ENCODE measurements at places on chromosomes 1 and 21.
A peak's percentile ranks its signal among the peaks of the same experiment; 100 is the strongest.

- peak; percentile 5 for DNase-seq
Observed at GRCh38 chr1:152459596-152460528, 45.8 kb upstream of the CRNN start.

DNA sequence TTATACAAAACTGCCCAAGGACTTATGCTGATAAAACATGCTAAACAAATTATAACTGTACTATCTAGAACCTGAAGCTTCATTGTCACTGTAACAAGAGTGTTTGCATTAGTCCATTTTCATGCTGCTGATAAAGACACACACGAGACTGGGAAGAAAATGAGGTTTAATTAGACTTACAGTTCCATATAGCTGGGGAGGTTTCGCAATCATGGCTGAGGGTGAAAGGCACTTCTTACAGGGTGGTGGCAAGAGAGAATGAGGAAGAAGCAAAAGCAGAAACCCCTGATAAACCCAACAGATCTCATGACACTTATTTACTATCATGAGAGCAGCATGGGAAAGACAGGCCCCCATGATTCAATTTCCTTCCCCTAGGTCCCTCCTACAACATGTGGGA lies 100.4 kb downstream of the SPATA6 start:
- DNase-seq = no peak

- DNase-seq = no peak
Observed at GRCh38 chr1:61332196-61332753, 249.9 kb downstream of the NFIA start.

DNA sequence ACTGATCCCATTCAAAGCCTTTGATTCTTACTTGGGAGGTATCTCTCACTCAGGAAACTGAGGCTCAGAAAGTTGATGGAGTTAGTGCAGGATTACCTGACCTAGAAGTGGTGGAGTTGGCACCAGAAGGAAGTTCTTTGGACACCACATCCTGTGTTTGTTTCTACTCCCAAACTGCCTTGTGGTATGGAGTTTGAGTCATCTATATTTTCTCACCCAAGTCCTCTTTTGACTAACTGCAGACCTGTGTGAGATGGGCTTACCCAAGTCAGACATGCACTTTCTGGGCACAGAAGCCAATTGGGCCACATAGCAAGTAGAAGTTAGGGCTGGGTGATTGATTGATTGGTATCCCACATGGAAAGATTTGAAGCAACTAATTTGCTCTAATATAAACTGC lies 36.1 kb downstream of the FGGY start:
- no peak for DNase-seq

DNA sequence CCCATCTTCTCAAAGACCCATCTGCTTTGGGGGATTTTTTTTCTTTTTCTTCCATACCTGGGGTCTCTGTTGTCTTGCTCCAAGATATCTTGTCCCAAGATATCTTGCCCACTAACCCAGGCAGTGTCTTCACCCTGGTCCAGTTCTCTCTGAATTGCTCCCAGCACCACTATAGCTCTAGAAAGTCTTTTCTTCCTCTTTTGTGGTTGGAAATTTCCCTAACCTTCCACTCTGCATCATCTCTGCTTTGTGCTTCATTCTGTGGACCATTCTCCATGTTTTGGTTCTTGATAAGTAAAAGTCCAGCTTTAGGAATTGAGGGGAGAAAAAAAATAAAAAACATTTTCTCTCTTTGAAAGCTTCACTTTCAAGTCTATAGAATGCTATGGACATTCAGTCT lies 20.9 kb downstream of the STYXL2 start:
- DNase-seq = no peak

GRCh38 chr21:45224189-45224938 lies 63.3 kb downstream of the POFUT2 start:
- no peak for DNase-seq

GRCh38 chr1:100794748-100795645 lies 75.5 kb downstream of the VCAM1 start:
- DNase-seq = no peak

DNA sequence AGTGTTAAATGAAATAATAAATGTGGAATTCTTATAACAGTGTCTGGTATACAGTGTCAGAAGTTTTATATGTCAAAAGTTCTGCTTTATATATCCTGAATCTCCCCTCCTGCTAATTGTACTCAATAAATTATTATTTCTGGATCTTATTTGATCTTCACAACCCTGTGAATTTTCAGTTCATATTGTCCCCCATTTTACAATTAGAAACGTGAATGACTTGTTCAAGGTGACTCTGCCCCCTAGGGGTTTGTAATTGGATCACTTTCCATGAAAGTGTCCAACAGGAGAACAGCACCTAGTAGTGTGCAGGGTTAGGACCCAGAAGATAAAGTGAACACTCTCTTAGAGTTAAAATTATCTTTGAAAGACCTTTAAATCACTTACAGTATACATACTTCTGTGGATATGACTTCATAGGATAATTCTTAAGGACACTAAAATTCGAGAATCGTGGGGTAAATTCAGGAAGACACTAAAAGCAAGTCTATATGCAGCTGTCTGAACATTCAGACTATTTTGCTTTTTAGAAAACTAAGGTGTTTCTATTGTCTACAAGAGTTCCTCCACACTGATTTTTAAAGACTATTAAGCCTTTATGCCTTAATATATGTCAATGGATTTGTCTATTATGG lies 4.5 kb upstream of the DDR2 start:
- DNase-seq = peak; percentile 28

DNA sequence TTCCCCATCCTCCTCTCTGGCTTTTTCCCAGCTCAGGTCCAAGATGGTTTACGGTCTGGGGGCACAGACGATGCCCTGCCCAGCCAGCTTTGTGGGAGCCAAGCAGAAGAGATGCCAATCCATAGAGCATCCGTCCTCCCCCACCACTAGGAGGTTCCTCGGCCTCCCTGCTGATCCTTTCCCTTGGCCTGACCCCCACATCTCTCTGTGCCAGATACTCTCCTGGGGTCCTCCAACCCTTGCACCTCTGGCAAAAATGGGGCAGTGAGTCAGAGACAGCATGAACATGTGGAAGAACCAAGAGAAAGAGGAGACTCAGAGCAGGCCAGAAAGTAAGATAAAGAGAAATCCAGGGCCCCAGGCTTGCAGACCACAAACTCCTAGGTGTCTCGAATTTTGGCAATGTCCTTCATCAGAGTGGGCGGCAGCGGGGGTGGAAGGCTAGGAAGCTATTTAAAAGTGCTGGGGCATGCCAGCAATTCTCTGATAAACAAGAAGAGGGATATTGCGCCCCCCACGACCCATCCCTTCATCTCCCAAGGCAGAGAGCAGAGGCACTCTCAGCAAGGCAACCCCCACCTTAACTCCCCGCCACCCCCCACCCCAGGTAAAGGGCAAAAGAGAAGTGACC lies 11.4 kb downstream of the BLACAT1 start:
- DNase-seq = no peak

GRCh38 chr1:61708953-61709907 lies 15.7 kb downstream of the TM2D1 start:
- DNase-seq = no peak

DNA sequence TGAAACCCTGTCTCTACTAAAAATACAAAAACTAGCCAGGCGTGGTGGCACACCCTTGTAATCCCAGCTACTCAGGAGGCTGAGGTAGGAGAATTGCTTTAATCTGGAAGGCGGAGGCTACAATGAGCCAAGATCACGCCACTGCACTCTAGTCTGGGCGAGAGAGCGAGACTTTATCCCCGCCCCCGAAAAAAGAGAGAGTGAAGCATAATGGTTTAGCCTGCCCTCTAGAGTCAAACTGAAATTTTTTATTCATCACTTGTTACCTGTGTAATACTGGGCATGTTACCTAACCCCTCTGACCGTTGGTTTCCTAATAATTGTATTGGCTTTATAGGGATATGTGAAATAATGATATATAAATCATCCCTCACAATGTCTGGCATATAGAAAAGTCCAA lies 18.8 kb downstream of the GPR52 start:
- no peak for DNase-seq

DNA sequence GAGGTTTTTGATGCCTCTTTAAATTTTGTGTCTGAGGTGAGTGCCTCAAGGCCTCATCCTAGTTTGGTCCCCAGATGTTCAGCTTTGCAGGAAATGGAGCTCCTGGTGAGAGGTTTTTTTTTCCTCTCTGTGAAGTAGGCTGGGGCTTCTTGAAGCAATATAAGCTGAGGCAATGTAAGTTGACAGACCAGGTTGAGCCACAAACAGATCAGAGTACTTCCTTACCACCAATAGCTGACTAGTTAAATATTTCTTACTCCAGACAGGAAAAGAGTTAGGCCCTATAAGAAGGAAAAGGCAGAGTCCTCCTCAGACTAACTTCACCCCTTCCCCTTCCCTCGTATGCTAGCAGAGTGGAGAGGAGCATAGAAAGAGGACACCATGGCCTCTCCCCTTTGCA lies 341.0 kb downstream of the LMO4 start:
- DNase-seq = no peak

- DNase-seq = no peak
Observed at GRCh38 chr1:110627764-110628163, 21.6 kb upstream of the KCNA2 start.

DNA sequence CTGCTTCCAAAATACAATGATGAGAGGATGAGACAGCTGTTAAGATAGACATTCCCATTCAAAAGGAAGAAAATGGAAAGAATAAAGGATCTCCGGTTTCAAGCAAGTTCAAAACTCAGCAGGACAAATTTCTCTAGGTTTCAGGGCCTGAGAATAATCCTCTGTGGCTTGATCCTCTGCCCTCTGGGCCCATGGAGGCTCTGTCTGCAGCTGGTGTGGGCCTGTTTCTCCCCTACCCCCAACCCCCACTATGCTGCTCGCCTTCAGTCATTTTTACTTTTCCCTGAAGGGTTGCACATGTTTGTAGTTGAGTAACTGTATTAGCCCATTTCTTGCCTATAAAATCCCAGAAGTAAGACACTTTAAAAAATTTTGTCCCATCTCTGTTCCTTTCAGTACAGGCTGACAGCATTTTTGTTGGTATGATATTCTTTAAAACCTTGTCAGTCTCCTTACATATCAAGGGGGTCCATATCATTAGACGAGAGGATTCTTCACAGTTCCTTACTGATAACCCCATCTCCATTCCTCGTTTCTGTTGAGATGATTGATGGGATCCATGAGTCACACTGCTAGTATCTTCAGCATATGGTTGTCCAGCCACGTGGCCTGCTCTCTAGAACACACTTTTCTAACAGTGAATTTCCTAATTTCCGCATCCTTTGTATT lies 10.5 kb downstream of the ZMYM4 start:
- no peak for DNase-seq

DNA sequence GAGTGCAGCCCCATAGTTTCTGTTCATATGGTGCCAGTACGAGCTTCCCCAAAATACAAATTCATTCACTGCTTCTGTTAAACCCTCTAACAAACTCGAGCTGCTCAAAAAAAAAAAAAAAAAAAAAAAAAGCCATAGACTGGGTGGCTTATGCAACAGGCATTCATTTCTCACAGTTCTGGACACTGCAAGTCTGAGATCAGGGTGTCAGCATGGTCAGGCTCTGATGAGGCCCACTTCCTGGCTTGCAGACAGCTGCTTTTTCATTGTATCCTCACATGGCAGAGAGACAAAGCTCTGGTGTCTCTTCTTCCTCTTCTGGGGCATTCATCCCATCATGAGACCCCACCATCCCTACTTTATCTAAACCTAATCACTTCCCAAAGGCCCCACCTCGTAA lies 121.6 kb downstream of the PTBP2 start:
- DNase-seq = no peak

DNA sequence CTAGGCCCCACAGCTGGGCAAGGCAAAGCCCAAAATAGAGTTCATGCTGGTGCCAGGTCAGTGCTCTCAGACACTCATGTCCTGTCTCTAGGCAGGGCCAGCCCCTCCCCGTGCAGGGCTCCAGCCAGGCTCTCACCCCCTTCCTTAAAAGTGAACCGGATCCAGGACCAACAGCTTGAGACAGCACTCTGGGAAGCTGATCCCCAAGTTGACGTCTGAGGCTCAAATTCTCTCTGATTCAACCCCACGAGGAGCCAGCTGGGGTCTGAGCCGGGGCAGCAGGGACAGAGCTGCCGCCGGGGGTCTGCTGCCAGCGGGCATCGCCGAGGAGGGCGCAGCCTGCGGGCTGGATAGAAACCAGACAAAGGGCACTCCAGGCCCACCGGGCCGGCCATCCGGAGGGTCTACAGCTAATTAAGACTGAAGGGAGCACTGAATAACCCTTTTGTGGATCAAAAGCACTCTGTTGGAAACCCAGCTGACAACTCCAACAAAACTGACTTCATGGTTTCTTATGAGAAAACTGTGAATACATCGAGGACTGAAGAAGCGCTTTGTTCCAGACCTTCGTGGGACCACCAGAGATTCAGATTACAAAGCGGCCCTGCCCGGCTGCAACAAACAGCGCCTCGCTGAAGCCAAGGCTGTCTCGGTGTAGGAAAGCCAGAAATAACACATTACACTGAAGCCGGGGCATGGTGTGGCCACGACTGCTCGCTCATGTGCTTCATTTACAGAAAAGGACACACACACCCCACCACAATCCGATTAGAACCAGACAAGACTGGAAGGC lies 95.8 kb downstream of the PSMG1 start:
- no peak for DNase-seq

DNA sequence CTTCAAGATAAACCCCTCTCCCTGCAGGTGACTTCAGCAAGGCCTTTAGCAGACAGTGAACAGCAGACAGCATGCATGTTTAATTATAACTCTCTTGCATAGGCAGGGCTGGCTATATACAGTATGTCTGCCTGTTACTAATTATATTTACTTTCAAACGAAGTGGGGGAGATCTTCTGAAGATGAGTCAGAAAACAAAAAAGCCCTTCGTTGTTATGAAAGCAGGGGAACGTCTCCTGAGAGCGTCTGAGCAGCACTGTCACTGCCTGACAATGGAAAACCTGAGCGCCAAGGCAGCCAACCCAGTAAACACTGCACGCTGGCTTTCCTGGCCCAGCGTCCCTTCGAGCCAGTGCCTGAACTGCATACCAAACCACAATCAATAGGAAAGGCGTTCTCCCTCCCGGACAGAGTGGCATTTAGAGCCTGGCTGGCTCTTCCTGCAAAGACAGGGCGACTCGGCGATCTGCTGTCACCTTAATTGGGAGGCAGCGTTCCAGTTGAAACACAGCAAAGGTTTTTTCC lies 54.1 kb downstream of the TOMM20 start:
- peak; percentile 53 for DNase-seq

All from NCI-H774 (cell line).